Activated CD8-positive, alpha-beta memory T cell treated with anti-CD3 and anti-CD28 coated beads for 1 hour (primary cell): ENCODE measurements at places on chromosomes 7 and 10.

- DNase-seq, result no peak
Observed at GRCh38 chr7:70554646-70555045, 577.3 kb upstream of the GALNT17 start.

GRCh38 chr10:123144697-123145541 lies 3.0 kb upstream of the HMX2 start:
- no peak for DNase-seq

DNA sequence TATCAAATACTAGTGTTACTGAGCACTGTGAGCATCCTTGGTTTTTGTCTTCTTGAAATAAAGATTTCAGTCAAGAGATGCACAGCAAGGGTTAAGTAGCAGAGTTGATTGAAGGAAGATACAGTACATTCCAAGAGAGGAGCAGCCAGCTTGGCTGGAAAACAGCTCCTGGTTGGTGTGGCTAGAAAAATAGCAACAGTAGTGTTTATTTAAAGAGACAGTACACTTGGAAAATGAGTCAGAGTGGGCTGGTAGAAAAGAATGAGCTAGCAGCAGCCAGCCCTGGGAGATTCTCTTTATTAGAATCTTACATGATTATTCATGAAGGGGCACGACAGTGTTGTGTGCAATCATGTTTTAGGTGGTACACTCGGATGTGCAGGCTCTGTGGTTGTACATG lies 1016.4 kb upstream of the SORCS1 start:
- DNase-seq, result no peak

DNA sequence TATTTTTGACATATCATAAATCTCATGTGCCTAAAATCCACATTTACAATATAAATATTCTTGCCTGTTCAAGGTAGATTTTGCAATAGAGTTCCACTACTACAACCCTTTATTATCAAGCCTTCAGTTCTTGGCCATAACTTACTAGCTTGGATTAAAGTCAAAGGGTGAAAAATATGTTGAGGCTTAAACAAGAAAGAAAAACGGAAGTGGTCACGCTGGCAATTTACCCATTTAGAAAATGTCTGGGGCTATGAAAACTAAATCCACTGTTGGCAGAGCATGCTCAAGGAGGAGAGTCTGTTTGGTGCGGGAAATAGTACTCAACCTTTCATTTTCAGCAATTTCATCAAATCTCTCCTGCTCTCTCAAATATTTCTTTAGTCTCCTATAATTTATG lies 209.8 kb upstream of the RHOBTB1 start:
- no peak for DNase-seq
